ENCODE measurements at places on chromosomes 13 and 19.

GRCh38 chr19:54463531-54464043 is at the start of gene LENG9:
Gene LENG9 (minus strand): TSS chr19:54463778. CDS start chr19:54463526, 252 bp downstream.
- peak; percentile 100 for DNase-seq

- no peak for DNase-seq
These were observed 722 bp upstream of the TIMM50 start for GRCh38 chr19:39479916-39480315.

GRCh38 chr19:53958823-53959757 is 3.6 kb upstream of the CACNG8 start:
- DNase-seq, result no peak

DNA sequence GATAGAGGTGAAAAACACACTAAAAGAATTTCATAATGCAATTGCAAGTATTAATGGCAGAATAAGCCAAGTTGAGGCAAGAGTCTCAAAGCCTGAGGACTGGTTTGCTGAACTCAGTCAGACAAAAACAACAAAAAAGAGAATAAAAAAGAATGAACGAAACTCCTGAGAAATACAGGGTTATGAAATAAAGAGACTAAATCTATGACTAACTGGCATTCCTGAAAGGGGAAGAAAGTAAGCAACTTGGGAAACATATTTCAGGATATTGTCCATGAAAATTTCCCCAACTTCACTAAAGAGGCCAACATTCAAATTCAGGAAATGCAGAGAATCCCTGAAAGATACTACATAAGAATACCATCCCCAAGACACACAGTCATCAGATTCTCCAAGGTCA is 47.8 kb downstream of the UBL3 start:
- peak; percentile 12 for DNase-seq

GRCh38 chr19:14979476-14980255 is at the start of gene SLC1A6:
Gene SLC1A6 (minus strand): TSS chr19:14979864. CDS start chr19:14972910, 6,954 bp downstream.
- no peak for DNase-seq

GRCh38 chr13:51803422-51804294 is at the start of gene DHRS12:
Gene DHRS12 (minus strand): TSS chr13:51804163. CDS start chr13:51799659, 4,504 bp downstream.
- peak; percentile 80 for DNase-seq

- DNase-seq, result peak; percentile 60
These were observed 4.8 kb downstream of the CIB3 start for GRCh38 chr19:16168465-16169081.

DNA sequence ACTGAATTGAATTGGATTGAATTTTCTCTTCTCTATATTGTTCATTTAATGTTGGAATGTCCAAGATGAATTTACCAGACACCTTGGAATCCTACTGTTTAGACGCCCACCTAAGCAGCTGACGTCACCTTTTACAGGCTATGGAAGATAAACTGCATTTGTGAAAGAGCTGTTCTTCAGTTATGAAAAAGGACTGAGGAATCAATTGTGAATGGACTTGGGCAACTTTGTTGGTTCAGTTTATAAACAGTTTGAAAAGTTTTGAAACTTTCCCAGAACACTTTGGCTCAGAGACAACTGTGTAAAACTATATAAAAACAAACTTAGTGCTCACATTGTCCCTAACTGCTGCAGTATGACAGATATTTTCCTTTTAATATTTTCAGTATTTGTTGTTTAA is 590.8 kb upstream of the SPRY2 start:
- DNase-seq, result peak; percentile 40

GRCh38 chr13:95605448-95606125 is 38.9 kb downstream of the DZIP1 start:
- DNase-seq, result no peak

DNA sequence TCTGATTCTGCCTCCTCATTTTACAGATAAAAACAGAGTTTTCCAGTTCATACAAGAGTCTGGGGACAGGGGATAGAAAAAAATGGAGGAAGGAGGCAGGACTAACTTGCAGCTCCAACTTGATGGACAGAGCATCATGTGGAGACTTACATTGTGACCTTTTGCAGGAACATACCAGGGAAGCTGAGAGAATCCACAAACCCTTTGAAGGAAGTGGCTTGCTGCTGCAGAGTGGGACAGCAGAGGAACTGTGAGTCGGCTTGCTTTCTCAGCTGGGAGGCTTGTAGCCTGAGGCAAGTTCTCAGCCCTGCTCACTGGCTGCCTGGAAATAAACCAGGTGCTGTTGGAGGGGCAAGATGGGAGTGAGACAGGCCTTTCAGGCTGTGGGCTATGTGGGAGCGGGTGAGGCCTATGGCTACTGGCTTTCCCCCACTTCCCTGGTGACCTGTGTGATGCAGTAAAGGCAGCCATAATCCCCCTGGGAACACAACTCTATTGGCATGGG is 614.4 kb downstream of the KCTD12 start:
- DNase-seq, result no peak

- no peak for DNase-seq
These were observed 5.3 kb downstream of the ABCA7 start for GRCh38 chr19:1045247-1045603.

DNA sequence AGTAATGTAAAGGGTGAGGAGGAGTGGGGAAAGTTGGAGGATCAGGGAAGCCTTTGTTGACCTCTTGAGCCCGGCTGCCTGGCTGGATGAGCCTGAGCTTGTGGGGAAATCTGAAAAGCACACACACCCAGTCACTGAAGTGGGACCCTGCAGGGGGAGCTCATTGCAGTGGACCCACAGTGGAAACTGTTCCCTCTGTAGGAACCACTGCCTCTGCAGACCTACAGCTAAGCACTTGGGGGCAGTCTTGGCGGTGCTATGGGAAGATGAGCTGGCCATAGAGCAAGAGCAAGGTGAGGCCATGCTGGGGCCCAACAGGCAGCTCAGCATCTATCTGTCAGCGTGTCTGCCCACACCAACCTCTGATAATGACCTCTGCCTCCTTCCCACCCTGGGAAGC is 294.8 kb downstream of the TSHZ3 start:
- peak; percentile 74 for DNase-seq

DNA sequence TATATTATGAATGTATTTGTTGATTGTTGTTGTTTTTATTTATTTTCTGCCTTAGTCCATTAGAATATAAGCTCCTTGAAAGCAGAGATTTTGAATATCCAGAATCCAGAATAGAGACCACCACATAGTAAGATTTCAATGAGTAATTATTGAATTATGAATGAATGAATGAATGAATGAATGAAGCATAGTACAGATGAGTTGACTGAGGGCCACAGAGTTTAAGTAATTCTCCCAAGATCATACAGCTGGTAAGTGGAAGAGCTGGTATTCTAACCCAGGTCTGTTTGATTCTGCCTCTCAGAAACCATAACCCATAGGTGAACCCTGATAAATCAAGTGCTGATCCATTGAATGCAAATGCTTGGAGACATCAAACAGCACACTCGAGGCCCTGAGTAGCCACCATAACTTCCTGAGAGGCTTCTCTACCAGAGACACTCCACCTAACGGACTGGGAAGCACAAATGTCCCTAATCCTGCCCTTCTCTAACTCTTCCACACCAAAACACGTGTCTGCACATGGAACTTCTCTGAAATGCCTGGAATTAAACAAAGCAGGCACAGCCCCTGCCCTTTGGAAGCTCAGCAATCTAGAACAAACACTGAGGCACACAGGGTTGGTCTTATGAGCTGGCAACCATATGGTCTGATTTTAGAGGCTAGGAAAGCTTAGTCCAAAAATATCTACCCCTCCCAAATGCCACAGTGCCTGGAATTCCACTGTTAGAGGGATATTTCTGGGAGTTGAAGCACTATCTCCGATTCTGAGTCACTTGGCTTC is 190.1 kb downstream of the FOXO1 start:
- DNase-seq, result peak; percentile 88

DNA sequence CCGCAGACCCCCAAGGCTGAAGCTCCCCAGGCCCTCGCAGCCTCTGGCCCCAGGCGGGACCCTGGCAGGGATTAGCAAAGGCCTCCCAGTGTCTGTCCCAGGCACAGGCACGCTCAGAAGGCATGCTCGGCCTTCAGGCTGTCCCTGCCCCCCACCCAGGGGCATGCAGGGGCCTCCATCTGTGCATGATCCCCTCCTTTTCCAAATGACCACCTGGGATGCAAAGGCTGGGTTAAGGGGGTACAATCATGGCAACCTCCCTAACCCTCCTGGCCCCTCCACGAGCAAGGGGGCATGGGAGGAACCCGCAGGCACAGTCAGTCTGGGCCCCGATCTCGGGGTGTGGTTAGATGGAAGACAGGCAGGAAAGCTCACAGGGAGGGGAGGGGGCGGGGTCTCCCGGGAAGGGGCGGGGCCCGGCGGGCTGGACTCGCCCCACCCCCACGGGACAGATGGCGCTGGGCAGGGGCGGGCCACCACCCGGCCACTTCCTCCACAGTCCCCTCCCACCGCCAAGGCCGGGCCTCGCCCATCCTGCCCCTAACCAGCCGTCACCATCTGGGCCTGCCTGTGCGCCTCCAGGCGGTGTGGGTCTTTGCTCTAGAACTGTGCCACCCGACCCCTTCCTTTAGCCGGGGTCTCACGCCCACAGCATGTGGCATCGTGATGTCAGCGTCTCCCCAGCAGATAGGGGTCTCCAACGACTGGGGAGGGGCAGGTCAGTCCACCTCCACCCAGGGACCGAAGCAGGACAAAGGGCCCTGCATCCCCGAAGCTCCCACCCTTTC is 7.0 kb upstream of the REXO1 start:
- DNase-seq, result peak; percentile 90

DNA sequence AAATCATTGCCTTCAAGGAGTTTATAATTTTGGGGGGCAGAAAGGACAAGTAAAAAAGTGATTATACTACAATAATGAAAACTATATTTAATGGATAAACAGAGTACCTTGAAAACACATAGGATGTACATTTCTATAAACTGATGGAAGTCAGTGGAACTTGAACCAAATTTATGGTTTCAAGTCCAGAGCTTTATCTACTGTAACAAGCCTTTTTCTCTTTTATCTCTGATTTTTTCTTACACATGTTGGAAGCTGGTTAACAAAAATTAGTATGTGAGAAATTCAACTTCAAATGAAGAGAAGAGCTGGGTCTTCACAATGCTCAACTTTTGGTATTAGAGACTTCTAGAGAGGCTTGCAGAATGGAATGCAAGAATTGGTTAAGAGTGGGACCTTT is 393.6 kb downstream of the LMO7 start:
- no peak for DNase-seq

DNA sequence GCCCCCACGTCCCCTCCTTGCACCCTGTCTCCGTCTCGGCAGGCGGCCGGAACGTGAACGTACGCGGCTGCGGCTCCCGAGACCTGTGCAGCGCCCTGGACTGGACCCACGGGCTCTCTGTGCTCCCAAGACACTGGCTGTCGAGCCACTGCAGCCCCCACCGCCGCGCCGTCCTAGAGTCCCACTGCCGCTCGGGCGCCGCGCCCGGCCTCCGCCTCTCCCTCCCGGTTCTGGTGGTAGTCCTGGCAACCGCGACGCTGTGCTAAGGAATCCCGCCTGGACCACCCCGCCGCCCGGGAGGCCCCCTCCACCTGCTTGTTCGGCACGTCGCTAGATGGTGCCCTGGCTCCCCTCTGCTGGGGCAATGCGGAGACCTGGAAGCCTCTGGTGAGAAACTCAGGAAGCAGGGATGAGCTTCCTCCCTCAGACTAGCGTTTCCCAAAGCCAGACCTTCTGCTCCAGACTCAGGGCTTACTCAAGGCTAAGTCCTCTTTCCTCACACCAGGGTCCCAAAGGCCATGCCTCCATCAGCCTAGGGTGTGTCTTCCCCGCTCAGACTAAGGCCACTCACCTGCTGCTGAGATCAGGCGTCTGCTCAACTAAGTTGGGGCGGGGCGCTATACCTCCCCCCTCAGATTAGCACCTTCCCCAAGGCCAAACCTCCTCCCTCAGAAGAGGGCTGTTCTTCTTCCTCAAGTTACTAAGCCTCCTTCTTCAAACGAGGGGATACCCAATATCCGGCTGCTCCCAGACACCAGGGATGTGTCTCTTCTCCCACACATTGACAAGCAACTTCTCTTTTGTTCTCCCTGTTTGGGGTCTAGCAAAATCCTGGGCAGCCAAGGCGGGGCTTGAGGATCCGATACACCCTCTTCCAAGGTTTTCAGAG is 16.1 kb upstream of the IRGC start:
- DNase-seq, result peak; percentile 42

- peak; percentile 90 for DNase-seq
These were observed at the start of gene AXL for GRCh38 chr19:41218615-41219507. Gene AXL (plus strand): TSS chr19:41219223. CDS start chr19:41219393, 170 bp downstream.

GRCh38 chr19:40921005-40921897 is 39.2 kb upstream of the CYP2A7 start:
- DNase-seq, result no peak

- no peak for DNase-seq
These were observed 67.8 kb upstream of the RGCC start for GRCh38 chr13:41389580-41389979.

DNA sequence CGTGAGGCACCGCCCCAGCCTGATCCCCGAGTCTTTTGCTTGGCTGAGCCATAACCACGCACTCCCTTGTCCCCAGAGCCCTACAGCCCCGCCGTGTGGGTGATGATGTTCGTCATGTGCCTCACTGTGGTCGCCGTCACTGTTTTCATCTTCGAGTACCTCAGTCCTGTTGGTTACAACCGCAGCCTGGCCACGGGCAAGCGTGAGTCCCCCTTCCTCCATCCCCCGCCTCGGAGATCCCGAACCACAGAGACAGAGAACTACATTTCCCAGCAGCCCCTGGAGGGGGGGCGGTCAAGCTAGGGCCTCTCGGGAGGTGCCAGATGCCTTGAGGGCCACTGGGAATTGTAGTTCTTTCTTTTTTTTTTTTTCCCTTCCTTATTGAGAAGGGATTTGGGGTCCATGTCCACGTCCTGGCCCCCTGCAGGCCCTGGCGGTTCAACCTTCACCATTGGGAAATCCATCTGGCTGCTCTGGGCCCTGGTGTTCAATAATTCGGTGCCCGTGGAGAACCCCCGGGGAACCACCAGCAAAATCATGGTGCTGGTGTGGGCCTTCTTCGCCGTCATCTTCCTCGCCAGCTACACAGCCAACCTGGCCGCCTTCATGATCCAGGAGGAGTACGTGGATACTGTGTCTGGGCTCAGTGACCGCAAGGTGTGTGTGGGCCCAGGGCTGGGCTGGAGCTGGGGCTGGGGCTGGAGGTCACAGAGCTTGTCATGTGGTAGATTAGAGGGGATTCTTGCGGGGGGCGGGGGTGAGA is 25.9 kb downstream of the GRIN2D start:
- peak; percentile 39 for DNase-seq

DNA sequence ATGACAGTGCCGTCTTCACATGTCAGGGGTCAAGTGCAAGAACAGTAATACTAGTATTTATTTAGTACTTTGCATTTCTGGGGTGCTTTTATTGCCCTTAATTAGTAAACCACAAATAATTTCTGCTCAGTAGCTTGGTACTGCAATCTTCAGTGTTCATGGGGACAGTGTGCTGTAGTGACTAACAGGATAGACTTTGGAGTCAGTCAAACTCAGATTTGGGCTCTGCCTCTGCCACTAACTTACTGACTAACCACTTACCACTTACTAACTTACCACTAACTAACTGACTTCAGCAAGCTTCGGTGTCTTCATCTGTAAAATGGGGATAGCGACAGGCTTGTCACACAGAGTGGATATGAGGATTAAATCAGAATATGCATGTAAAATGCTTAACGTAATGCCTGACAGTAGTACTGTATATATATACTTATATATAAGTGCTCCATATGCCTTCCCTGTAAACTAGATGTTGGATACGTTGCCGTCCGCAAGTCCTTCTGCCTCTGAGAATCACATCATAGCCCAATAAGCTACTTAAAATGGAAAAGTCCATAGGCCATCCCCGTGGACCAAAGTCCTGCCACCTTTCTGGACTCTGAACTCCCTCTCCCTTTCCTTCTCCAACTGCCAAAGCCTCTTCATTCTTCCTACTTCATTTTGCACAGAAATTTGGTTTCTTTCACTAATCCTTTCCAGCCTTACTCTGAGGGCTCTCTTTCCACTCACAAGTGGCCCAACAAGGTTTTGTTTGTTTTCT is 158.1 kb downstream of the ZIC5 start:
- DNase-seq, result no peak

GRCh38 chr13:65660731-65661130 is 1569.4 kb downstream of the PCDH9 start:
- no peak for DNase-seq
